ENCODE measurements at places on chromosomes 6 and 20.

- DNase-seq = no peak
These were observed 20.9 kb downstream of the IGF2R start for GRCh38 chr6:159989492-159990480.

- peak; percentile 2 for DNase-seq
These were observed 181.2 kb downstream of the ISM1 start for GRCh38 chr20:13402171-13402760.

GRCh38 chr6:32462609-32463008, 22.9 kb downstream of the HLA-DRA start:
- DNase-seq = no peak

- no peak for DNase-seq
These were observed 68.6 kb downstream of the RCAN2 start for GRCh38 chr6:46422619-46423018.

DNA sequence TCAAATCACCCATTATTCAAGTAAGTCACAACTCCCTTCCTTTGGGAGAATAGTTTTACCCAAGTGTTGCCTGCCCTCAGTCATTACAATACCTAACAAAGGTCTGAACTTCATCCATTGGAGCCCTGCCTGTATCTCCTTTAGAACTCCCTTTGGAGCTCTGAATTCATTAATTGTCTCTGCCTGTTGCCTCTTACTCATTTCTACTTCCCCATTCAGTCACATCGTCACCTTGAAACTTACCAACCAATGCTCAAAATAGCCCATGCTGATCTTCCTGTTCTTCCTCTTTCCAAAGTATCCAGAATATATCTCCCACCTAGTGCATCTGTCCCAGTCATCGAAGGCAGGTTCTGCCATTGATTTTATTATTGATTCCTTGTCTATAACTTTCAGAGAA, 120.7 kb upstream of the ADGRF1 start:
- no peak for DNase-seq

All from DMS79 treated with DMSO at 0.1 percent for 48 hours (cell line).